ENCODE measurements at places on chromosomes 1 and 21.

- no peak for DNase-seq
These were observed 43.0 kb downstream of the SNX7 start for GRCh38 chr1:98704474-98704873.

DNA sequence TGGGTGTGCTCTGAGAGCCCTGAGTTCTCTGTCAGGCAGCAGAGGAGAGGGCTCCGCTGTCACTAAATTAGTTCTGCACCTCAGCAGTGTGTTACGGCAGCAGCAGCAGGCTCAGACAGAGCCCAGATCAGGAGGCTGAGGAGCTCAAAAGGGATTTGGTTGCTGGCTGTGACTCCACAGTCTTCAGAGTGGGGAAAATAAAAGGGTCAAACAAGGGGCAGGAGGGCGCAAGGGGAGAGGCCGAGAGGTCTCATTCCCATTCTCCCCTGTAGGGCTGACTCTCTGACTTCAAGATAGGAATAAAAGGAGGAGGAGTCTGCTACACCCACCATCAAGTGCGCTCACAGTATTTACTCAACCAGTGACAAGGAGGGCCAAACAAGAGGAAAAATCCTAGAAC, 9.2 kb upstream of the SLC45A3 start:
- no peak for DNase-seq

DNA sequence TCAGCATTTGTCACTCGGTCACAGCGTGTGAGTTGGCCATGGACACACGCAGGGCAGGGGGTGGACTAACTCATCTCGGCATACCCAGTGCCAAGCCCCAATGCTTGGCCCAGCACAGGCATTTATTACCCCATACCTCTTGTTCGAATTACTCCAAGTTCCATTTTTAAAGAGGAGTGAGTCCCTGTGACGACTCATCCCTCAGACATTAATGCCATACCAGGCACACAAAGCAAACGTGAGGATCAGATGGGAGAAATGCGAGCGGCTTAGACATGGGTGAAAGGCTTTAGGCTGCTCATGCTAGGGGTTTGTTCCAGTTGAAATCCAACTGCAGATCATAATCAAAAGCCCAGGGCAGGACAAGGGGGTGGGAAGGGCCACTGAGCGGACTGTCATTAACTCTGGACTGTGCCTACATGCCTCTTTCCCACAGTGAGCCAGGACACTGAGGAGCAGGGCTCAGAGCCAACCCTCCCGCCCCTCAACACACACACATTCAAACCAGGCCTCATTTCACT, 118.5 kb upstream of the NGF start:
- DNase-seq, result peak; percentile 43

GRCh38 chr1:94634977-94635416, 93.4 kb upstream of the F3 start:
- DNase-seq, result no peak

- DNase-seq, result no peak
These were observed 12.8 kb downstream of the DYNLT5 start for GRCh38 chr1:66764994-66765578.

- no peak for DNase-seq
These were observed 3.3 kb downstream of the LHX4 start for GRCh38 chr1:180233191-180234011.

DNA sequence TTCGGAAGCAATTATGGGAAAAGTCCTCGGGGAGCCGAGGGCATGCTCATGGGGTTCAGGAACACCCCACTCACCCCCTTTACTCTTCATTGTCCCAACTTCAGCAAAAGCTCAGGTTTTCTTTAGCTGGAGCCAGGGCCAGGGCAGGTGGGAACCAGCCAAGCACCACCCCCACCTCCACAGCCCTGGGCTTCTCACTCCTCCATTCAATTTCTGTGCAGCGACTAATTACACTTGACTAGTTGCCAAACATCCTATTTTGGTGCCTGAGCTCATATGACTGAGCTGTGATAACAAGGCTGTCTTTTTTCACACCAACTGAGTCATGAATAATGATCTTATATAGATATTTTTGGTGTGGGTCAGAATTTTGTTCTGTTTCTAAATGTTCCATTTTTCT, 257.2 kb upstream of the AJAP1 start:
- no peak for DNase-seq

GRCh38 chr1:198443365-198444233, 96.9 kb downstream of the ATP6V1G3 start:
- no peak for DNase-seq

GRCh38 chr21:44989537-44989886, 49.7 kb downstream of the SLX9 start:
- DNase-seq, result peak; percentile 42

DNA sequence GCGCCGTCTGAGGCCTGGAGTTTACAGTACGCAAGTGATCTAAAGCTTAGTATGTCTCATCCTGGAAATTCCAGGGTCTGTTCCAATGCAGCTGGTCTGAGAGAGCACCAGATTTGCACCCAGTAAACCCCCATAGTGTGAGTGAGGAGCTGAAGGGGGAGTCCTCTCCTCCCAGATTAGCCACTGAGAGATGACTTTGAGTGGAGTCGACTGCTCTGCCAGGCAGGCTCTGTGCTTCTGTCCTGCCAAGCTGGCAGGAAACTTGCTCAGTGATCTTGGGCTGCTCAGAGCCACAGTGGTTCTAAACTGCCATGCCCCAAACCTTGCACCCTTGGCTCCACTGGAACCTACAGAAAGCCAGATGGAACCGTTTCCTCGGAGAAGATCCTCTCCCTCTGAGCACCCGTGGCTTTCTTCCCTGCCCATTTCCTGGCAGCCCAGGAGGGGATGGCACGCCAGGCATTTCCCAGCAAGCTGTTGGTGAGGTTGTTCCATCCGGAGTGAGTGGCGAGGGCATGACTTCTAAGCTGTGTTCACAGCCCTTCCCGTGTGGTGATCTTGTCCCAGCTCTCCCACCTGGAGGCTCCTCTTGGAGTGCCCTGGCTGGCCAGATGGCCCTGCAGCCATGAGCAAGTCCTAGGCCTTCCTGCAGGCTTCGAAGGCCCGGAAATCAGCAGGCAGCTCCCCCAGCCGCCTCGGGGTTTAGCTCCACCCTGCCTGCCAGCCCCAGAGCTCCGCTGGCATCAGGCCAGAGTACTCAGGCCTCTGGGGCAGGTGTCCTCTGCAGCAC, 125.9 kb upstream of the VAMP3 start:
- DNase-seq, result peak; percentile 85

- no peak for DNase-seq
These were observed 41.3 kb upstream of the DMBX1 start for GRCh38 chr1:46448109-46448911.

DNA sequence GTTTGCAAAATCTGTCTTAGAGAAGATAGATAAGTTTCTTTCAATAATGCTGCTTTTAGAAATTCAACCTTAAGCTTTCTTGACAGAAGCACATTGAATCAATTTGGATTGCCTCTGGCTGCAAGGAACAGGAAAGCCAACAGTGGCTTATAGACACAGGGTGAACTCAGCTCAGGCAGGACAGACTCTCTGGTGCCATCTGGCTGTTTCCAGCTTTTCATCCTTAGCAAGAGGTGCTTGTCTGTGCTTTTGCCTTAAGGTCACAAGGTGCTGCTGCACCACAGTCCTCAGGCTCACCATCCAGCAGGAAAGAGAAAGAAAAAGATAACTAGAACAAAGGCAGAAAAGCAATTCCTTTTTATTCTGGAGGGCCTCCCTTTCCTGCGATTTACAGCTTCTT, 93.7 kb upstream of the ETS2 start:
- DNase-seq, result no peak

DNA sequence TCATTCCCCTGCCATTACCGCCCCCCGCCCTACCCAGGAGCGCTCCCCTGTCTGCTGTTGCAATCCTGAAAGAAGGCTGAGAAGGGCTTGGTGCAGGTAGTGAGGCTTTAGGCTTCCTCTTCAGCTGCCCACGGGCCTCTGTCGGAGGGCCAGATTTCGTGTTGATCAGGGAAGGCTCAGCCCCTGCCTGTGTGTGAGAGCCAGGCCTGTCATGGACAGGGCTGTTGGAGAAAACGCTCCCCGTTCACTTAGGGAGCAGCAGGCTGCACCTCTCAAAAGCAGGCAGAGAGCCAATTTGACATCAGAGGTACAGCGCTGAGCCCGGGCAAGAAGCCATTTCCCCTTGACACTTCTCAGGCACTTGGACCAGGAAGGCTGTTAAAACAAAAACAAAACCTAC, 19.0 kb downstream of the TEX35 start:
- DNase-seq, result no peak

- no peak for DNase-seq
These were observed 203.4 kb upstream of the RAB4A start for GRCh38 chr1:229067546-229067945.

GRCh38 chr1:111515291-111516004, 12.0 kb upstream of the ADORA3 start:
- DNase-seq, result peak; percentile 87

- no peak for DNase-seq
These were observed 789 bp upstream of the GALE start for GRCh38 chr1:23801338-23801748.

- no peak for DNase-seq
These were observed 8.1 kb upstream of the MYOG start for GRCh38 chr1:203093754-203094410.

DNA sequence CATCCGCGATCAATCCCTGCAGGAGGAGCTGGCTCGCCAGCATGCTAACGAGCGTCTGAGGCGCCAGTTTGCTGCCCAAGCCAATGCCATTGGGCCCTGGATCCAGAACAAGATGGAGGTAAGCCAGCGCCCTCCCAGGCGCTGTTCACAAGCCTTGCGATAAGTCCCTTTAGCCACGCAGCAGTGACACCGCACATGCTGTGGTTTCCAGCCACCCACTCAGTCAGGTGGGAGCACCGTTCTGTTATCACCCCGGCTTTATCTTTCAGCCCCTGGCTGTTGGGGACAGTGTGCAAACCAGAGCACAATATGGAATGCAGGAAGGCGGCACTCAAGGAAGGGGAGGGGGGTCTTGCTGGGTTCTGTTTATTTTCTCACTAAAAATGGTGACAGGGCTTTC, 41.1 kb upstream of the MTR start:
- peak; percentile 75 for DNase-seq

- no peak for DNase-seq
These were observed 38.7 kb upstream of the DESI2 start for GRCh38 chr1:244614113-244614836.

DNA sequence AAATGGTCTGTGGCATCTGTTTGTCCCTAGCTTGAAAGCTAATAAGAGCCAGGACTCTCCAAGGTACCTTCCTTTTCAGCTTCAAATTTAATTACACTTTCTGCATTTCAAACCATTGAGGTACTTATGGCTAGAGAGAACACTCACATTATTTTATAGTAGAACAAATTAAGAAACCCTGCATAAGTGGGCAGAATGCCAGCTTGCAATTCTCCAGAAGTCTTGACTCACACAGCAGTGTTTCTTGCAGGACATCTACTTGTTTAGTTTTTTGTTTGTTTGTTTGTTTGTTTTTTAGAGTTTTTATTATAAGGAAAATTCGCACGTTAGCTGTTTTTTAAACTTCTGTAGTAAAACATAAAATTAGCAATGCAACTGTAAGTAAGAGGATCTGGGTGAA, 397.2 kb downstream of the NEGR1 start:
- DNase-seq, result no peak

GRCh38 chr1:119827010-119827409, 15.8 kb upstream of the REG4 start:
- DNase-seq, result no peak

- no peak for DNase-seq
These were observed 24.6 kb downstream of the KCNC4 start for GRCh38 chr1:110234691-110235090.

DNA sequence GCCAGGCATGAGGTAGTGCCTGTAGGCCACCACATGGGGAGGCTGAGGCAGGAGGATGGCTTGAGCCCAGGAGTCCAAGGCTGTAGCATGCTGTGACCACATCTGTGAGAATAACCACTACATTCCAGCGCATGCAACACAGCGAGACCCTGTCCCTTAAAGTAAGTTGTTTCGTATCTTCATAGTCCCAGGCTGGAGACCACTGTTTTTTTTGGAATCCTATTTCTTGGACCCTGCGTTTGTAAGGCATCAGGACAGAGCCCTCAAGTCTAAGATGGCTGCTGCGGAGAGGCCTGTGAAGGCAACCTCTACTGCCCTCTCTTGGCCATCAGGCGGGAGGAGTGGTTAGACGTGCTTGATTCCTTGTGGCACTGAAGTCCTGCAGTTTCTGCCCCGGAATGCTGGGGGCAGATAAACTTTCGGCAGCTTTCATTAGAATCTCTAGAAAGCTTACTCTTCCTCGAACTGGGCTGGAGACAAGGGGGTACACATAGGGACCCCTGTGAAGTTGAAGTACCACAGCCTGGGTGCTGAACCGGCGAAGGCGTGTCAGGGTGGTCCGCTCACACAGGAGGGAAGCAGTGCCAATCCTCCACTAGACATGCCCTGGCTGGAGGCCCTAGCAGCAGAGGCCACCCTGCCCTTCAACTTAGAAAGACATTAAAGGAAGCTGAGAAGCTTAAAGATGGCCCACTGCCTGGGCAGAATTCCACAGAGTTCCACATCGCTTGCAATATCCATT, 36.6 kb downstream of the RABIF start:
- no peak for DNase-seq

GRCh38 chr21:39014747-39015146, 168.5 kb downstream of the PSMG1 start:
- no peak for DNase-seq

DNA sequence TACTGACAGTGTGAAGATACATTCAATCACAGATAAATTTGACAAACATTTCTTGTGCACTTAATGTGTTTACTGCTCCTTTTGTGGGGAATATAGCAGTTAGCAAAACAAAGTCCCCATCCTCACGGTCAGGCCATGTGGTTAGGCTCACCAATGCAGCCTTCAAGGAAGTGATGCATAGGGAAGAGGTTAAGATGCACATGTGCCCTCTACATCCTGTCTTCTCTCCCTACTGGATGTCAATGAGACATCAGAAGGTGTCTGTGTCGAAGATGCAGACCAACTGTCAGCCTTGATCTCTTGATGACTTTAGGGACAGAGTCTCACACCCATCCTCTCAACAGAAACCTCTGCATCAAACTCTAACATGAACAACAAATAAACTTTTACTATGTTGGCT, 78.7 kb downstream of the FH start:
- DNase-seq, result no peak

Data from left ventricle myocardium superior (tissue), 1 donor.